GM03348 (cell line): ENCODE measurements at places on chromosomes 2 and 18.

GRCh38 chr2:88115825-88116518, 11.9 kb downstream of the FABP1 start:
- no peak for DNase-seq

DNA sequence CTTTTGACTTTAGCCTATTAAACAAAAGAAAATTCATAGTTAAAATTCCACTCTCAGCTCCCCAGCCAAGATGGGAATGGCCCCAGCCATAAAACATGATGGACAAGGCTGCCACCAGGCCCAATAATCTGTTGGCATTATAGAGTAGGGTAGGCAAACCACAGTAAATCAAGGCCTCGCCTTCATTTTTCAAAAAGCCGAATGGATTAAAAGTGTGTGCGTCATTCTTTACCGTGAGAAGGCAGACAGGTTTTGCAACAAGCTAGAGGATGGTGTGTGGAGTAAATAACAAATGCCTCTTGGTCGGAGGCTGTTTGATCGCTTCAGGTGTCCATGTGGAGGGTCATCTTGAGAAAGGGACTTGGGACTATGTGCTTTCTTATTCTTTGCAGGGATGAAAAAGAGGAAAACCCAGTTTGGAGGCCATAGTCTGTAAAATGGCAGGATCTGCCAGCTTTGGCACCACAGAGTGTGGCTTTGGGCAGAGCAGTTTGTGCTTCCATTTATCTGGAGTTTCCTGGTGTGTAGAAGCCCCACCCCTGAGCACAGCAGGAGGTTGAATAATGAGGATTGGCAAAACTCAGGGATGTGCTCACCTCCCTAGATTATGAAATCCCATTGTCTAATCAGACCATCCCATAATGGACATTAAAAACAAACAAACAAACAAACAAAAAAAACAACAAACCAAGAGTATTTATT, 57.1 kb upstream of the ITGB6 start:
- DNase-seq = no peak

DNA sequence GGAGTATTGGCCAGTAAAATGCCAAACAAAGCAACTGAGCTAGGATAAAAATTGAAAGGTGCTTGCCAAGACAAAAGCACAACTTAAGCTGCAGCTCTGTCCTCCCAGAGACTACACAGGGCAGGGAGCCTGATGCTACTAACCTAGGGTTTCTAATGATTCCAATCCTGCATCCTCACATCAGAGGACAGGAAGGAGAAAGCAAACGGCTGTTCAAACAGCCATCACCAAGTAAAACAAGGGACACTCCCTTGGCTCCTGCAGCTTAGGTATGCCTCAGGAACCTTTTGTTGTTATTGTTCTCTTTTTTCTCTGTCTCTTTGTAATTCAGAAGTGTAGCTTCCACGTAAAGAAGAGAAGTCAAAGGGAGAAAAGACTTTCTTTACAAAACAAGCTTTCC, 99.5 kb downstream of the TCF4 start:
- DNase-seq = no peak

DNA sequence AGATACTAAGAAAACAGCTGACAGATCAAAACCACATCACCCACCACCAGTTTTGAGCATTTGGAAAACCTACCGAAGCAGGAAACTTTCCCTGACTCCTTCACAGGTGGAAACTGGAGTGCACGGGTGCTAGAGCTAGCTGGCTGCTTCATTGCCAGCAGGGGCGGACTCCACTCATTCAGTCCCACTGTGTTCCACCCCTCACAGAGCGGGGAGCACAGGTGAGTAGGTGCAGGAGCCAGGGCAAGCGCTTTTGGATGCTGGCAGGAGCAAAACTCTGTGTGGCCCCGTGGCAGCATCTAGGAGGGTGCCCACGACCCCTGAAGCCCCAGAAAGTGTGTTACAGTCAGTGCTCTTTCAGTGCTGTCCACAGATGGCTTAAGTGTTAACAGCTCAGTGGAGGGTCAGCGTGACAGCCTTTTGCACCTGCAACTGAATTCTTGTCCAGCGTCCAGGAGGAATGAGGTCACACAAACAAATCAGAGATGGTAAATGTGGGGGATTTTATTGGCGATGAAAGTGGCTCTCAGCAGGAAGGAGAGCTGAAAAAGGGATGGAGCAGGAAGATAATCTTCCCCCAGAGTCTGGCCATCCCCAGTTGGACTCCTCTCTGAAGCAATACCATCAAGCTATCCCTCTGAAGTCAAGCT, 71.1 kb downstream of the TMEM163 start:
- no peak for DNase-seq

DNA sequence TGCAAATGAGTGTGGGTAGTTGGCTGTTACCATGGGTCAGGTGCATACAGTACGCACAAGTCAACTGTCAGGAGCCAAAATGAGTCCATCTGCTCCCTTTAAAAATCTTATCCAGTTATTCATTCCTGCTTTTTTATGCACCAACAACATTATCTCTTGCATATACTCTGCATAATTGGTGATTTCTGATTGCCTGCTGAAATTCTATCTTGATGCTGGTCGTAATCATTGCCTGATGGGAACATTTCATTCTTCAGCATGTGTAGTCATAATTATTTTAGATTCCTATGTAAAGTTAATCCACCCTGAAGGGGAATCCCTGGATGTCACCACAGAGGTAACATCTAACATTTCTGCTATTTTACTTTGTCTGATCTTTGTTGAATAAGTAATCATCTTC, 102.2 kb upstream of the RND3 start:
- DNase-seq = no peak

DNA sequence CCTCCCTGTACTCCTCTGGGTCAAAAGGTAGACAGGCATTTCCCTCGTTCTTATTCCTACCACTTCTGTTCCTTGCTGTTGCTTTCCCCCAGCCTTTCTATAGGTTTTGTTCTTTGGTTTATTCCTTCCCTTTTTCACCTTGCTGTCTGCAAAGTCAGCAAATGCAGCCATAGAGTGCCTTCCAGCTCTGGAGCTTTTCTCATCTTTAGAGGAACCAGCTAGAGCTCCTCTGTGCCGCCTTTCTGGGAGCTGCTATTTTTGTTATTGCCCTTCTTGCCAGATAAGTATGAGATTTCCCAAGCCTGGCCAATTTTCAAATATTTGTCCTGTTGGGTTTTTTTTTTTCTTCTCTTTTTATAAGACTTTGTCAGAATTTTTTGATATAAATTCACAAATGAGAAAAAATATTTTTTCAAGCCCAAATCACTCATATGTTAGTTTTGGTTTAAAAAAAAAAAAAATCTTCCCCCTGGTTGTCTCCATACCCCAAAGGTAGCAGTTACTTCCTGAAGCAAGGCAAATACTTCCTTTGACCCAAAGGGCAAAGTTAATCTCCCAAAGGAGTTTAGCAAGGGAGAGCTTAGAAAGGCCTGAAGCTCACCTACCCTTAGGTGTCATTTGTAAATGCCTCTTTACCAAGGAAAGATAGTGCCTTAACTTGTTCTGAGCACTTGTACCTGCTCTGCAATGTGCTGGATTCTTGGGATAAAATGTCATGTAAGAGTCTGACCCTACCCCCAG, 5.1 kb upstream of the TTC27 start:
- peak; percentile 13 for DNase-seq

- peak; percentile 74 for DNase-seq
Measured at GRCh38 chr2:170409164-170409535, 231.2 kb downstream of the MYO3B start.

- no peak for DNase-seq
Measured at GRCh38 chr2:133675-134593, 87.6 kb upstream of the FAM110C start.

DNA sequence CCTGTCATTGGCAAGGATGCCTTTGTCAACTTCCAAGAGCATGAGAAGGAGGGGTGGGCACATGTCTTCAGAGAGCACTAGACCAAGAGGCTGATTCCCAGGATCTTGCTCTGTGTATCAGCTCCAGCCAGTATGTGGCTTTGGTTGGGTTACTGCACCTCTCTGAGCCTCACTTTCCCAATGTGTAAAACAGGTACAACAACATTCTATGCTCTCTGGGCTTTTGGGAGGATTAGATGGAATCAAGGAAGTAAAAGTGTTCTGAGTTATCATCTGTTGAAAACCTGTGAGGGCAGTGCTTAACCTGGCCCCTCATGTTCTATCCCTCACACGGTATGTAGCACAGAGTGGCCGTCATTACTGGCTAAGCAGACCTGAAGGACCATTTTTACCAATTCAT, 103.9 kb downstream of the FHOD3 start:
- DNase-seq = no peak

- no peak for DNase-seq
Measured at GRCh38 chr18:30982285-30982992, 60.1 kb downstream of the DSC3 start.

GRCh38 chr2:105274046-105274445, 32.5 kb downstream of the GPR45 start:
- no peak for DNase-seq

GRCh38 chr18:3115447-3116030, 102.6 kb upstream of the LPIN2 start:
- no peak for DNase-seq

DNA sequence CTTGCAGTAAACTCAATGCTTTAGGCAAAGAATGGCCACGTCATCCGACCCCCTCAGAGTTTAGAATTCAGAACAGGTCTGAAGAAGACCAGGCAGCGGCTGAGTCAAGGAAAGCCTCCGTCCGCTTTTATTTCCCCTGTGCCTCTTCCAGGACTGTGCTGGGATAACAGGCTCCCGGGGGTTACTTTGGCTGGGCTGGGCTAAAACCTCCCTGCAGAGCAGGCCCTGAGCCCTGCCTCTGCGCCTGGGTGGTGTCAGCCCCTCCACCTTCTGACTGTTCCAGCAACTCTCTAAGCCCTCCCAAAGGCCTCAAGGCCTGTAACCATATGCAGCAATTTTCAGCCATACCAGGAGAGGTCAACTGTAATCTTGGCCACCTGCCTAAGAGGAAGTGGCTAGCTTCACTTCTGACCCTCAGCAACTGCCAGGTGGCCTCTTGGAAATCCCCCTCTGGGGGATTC, 166.5 kb downstream of the RPIA start:
- no peak for DNase-seq

GRCh38 chr2:100630473-100630977, 67.7 kb downstream of the PDCL3 start:
- DNase-seq = no peak

GRCh38 chr18:70074116-70074515, 126.4 kb upstream of the CD226 start:
- DNase-seq = no peak

GRCh38 chr18:47410139-47410538, 158.7 kb upstream of the SKOR2 start:
- no peak for DNase-seq

GRCh38 chr18:24195296-24196053, 56.6 kb downstream of the CABYR start:
- no peak for DNase-seq

DNA sequence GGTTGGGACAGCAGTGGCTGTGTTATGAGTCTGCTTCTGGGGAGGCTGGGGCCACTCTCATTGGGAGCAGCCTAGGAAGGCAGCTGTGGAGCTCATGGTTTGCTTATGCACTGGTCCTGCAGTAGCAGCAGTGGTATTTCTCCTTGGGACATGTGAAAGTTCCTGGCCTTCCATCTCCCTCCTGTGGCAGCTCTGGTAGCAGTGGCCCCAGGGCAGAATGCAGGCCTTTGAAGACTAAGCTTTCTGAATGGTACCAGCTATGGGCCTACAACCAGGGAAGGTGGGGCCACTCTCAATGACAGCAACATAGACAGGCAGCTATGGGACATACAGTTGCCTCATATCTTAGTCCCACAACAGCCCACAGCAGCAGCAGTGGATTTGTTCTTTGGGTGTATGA, 117.3 kb upstream of the VWC2L start:
- no peak for DNase-seq

DNA sequence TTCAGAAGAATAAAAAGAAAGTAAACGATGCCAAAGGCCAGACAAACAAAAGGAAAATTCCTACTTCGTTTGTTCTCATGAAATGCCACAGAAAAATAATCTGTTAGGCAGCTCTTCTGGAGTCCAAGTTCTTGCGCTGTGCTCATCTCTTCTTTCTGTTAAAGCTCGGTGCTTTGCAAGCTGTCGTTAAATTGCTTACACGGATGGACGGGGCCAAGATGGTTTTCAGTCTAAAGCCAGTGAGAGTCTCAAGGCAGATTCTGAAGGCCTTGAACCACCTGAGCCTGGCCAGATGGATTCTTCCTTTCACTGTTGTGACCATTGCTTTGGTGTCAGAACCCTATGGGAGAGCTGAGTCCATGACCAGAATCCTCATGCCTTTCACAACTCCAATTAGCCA, 97.6 kb upstream of the RMDN2 start:
- DNase-seq = no peak

- no peak for DNase-seq
Measured at GRCh38 chr18:77082316-77082955, 50.1 kb downstream of the MBP start.

DNA sequence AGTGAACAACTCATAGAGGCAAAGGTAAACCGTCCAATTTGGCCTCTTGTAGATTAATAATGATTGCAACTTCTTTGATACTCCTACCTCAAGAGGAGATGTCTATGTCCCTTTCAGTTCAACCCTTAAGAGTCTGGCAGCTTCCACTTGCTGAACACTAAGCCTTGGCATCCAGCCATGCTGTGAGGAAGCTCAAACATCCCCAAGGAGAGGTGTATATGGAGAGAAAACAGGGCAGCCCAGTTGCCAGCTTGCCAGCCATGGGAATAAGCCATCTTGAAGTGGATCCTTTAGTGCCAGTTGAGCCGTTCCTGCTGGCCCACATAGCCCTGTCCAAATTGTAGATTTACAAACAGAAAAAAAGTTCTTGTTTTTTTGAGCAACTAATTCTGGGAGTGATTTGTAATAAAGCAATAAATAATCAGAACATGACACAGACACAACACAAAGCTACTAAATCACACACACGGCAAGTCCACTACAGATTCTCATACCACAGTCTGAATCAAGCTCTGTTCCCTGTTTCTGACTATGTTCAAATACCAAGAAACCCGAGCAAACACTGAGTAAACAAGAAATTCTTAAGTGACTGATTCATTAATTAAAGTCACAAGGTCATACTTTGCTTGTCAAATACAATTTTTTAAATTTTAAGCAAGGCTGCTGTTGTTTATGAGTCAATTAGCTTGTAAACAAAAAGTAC, 96.1 kb downstream of the PID1 start:
- peak; percentile 9 for DNase-seq

DNA sequence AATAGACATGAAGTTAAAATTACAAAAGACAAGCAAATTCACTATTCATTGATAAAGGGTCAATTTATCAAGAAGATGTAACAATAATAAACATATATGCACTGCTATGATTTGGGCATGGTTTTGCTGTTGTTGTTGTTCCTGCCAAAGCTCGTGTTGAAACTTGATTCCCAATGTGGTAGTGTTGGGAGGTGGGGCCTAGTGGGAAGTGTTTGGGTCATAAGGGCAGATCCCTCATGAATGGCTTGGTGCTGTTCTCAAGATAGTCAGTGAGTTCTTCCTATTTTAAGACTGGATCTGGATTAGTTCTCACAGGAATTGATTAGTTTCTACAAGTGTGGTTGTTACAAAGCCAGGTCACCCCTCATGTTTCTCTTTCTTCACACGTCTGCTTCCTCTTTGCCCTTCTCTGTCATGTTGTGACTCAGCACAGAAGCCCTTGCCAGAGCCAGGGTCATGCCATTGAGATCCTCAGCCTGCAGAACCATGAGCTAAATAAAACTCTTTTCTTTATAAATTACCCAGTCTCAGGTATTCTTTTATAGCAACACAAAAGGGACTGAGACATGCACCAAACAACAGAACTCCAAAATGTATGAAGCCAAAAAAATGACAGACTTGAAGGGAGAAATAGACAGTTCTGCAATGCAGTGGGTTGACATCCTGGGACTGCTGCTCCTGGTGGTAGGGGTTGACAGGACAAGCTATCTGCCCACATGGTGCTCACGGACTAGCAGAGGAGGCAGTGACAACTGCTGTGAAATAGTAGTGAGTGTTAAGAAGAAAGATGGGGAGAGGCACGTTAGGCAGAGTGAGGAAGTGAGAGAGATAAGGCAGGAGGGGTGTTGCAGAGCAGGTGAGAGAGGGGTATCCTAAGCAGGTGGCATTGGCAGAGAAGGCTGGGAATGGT, 18.6 kb upstream of the SKA1 start:
- DNase-seq = no peak
